ENCODE measurements at places on chromosomes 11 and 22.

GRCh38 chr22:19321757-19322156 is 30.2 kb upstream of the CLTCL1 start:
- no peak for DNase-seq

DNA sequence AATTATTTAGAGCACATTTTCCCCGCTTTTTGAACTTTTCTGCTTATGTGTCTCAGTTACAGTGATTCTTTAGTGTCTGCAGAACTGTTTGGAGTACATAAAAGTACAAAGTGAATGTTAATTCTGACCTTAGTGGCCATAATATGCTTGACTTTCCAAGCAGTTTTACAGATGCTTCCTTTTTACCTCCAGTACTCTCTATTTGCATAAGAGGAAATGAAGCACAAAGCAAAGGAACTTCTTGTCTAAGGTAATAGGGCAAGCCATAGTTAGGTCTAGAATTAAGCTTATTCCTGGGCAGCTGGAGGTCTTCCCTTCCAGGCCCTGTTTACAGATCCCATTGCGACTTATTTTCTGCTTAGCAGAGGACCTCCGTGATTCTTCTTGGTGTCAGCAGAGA is 3.6 kb downstream of the GTPBP1 start:
- DNase-seq = no peak

- no peak for DNase-seq
Observed at GRCh38 chr11:47534704-47535251, 18.2 kb downstream of the CELF1 start.

GRCh38 chr11:65107751-65108468 is 3.8 kb upstream of the TM7SF2 start:
- no peak for DNase-seq

GRCh38 chr11:71406681-71407080 is 41.5 kb downstream of the DHCR7 start:
- DNase-seq = no peak

GRCh38 chr22:50269970-50270665 is at the start of gene MAPK11:
Gene MAPK11 (minus strand): TSS chr22:50270380. CDS start chr22:50270292, 88 bp downstream.
- peak; percentile 44 for DNase-seq

DNA sequence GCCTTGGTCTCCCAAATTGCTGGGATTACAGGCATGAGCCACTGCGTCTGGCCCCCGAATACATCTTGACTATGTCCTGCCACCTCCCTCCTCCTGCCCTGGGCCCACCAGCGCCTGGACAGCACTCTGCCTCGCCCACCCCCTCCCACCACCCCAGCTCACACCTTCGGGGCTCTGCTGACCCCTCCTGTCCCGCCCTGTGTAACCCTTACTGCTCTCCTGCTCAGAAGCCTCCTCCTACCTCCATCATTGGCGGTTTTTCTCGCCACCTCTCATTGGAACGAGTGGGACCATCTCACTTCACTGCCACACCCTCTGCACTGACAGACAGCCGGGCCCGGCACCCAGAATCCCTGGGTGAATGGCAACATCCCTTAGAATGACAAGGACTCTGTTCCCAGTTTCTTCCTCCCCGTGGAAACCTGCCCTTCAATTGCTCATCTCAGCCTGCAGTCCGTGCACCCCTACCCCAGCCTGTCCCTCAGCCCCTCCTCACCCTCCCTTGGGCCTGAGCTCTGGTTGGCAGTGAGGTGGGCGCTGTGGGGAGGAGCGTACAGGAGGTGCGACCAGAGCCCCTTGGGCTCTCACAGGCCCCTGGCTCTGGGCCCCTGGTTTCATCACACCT is 32.2 kb downstream of the LRRC74B start:
- DNase-seq = no peak

All from AG08395 (cell line).